Renal pelvis (tissue), 12 donors: ENCODE measurements at places on chromosomes 11 and 22.
A peak's percentile ranks its signal among the peaks of the same experiment; 100 is the strongest.

GRCh38 chr11:12158909-12159308 lies 48.5 kb downstream of the MICAL2 start:
- no peak for DNase-seq

GRCh38 chr11:42772886-42773285 lies 538.9 kb upstream of the API5 start:
- DNase-seq, result no peak

- DNase-seq, result no peak
These were observed 66.2 kb upstream of the POU2AF2 start for GRCh38 chr11:111179184-111179910.

GRCh38 chr11:110855191-110855590 lies 143.0 kb upstream of the ARHGAP20 start:
- no peak for DNase-seq

DNA sequence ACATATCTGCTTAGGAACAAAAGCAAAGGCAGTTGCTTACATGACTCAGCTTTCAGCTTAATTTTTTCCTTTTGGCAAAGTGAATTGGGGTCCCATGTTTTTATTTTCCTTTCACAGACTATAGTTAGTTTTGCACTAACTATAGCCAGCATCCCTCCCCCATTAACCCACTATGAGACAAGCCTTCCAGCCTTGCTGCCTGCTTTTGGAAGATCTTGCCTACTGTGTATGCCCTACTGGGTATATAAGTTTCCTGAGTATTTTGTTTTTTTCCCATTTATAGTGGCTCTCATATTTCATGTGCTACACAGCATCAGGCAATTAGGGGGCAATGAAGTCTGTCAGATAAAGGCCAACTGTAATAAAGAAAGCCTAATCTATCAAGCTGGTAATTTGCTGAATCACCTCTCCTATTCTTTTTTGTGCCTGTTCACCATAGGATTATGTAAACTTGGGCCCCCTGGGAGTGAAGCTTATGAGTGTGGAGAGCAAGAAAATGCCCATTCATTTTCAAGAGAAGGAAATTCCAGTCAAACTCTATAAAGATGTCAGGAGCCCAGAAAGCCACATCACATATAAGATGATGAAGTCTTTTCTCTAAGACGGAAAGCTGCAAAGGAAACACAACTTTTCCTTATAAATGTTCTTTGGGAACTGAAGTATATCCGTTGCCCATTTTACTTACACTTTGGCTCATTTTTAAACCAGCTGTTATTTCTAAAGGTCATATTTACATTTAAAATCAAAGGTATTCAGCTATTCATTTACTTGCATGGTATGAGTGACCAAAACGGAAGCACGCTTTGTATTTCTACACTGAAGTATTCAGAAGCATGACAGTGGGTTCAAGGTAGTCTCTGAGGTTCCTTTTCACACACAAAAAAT lies 64.0 kb downstream of the CCDC83 start:
- DNase-seq, result no peak

- DNase-seq, result no peak
These were observed 289.1 kb downstream of the TBC1D22A start for GRCh38 chr22:47051441-47052071.

GRCh38 chr11:107598225-107599139 lies 7.5 kb downstream of the ELMOD1 start:
- DNase-seq, result no peak

- DNase-seq, result peak; percentile 21
These were observed 42.7 kb downstream of the PPP6R3 start for GRCh38 chr11:68503251-68503687.

- DNase-seq, result no peak
These were observed 27.1 kb upstream of the MRGPRX2 start for GRCh38 chr11:19087658-19088057.

DNA sequence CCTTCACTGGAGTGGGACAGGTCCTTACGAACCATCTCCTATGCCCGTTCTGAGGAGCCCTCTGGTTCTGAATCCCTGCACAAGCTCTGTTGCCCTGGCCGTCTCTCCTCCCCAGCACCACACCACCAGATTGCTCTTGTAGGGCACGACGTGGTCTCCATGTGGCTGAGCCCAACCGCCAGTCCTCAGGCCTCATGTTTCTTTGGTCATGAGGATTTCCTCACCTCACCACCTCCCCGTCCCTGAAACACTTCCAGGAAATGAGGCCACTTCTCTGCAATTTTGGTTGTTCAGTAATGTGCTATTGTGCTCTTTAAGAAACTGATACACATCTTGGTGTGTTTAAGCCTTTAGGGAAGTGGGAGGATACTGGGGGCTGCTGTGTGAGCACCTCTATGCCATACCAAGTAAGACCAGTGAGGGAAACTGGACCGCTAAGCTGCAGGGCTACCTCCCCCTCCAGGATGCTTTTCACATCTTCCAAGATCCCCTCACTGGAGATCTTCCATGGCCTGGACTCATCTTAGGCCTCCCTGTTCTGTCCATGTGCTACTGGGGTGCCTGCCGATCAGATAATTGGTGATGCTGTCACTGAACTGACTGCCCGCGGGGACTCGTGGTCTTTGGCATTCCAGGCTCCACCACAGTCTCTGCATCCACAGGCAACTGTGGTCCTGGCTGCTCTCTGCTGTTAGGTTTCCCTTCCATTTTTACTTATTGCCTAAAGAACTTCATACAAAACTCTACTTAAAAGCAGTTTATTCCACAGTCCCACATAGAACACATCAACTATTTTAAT lies 21.9 kb downstream of the DRICH1 start:
- no peak for DNase-seq

DNA sequence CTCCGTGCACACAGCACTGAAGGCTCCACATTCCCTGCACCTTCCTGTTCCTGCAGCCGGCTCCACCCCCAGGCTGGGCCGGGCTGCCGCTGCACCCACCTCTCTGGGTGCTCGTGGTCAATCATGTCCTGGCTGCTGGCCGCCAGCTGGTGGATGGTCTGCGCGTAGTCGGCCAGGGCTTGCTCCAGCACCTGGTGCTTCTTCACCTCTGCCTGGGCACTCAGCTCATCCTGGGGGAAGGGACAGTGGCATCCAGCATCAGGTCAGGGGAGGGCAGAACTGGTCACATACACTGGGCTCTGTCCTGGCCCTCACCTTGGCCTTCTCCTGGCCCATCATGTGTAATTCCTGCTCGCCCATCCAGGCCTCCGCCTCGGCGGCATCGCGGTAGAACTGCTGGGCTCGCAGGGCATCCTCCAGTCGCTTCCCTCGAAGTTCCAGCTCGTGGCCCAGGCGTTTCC lies 15.2 kb upstream of the RBM4B start:
- DNase-seq, result no peak
